A549 treated with DMSO at 1 μM for 4 hours (cell line): ENCODE measurements at places on chromosomes 3 and 15. TPM values are rescaled to one million over a fixed set of nuclear protein-coding genes. Genes with fewer than 3 reads are reported as not detected.

SENP2 gene
- total RNA-seq: 16.8 to 23.1 TPM (median 20.1 TPM) in 5 replicates

ZNF660 gene
- not detected in 5 replicates for total RNA-seq

AGTR1 gene
- total RNA-seq: 0.44 to 0.61 TPM (median 0.48 TPM) in 5 replicates

GADL1 gene
- not detected in 5 replicates for total RNA-seq

MRPS22 gene
- 43.4 to 48.9 TPM (median 45.7 TPM) in 5 replicates for total RNA-seq

CAV3 gene
- not detected in 5 replicates for total RNA-seq

SLC9C1 gene
- not detected in 5 replicates for total RNA-seq

ISL2 gene
- 3.3 to 4.6 TPM (median 4.0 TPM) in 5 replicates for total RNA-seq

ARID3B gene
- total RNA-seq: 3.8 to 4.7 TPM (median 4.1 TPM) in 5 replicates

LINGO1 gene
- total RNA-seq: 7.1 to 12.6 TPM (median 8.4 TPM) in 5 replicates

LRRC34 gene
- not detected in 5 replicates for total RNA-seq

FAM227B gene
- total RNA-seq: 0.76 to 1.3 TPM (median 1.1 TPM) in 5 replicates

BFSP2 gene
- not detected in 5 replicates for total RNA-seq

UBA7 gene
- total RNA-seq: 0.45 to 0.74 TPM (median 0.48 TPM) in 5 replicates

GOLGA6L10 gene
- total RNA-seq: 0.43 to 0.74 TPM (median 0.69 TPM) in 5 replicates

EPHB3 gene
- 0.30 to 0.95 TPM (median 0.37 TPM) in 5 replicates for total RNA-seq

LRRC31 gene
- 0.05 TPM in 1 of 5 replicates, not detected in the others for total RNA-seq

CDHR4 gene
- total RNA-seq: 0.15 to 0.46 TPM (median 0.30 TPM) in 5 replicates

SCN5A gene
- total RNA-seq: 0.57 to 1.3 TPM (median 0.92 TPM) in 5 replicates

GABRA5 gene
- total RNA-seq: 82.0 to 116 TPM (median 111 TPM) in 5 replicates

PXYLP1 gene
- total RNA-seq: 9.7 to 14.0 TPM (median 12.2 TPM) in 5 replicates

FANCD2OS gene
- not detected in 5 replicates for total RNA-seq

HCN4 gene
- total RNA-seq: 0.21 to 0.31 TPM (median 0.28 TPM) in 5 replicates

GMPS gene
- 82.4 to 99.0 TPM (median 92.6 TPM) in 5 replicates for total RNA-seq

FAM3D gene
- total RNA-seq: not detected in 5 replicates

ZNF385D gene
- total RNA-seq: not detected in 5 replicates

IL17RD gene
- total RNA-seq: 0.56 to 1.7 TPM (median 0.95 TPM) in 5 replicates

ROBO1 gene
- 8.6 to 15.3 TPM (median 14.8 TPM) in 5 replicates for total RNA-seq

CAMK1 gene
- total RNA-seq: 13.0 to 18.9 TPM (median 16.3 TPM) in 5 replicates

MEX3B gene
- 4.6 to 6.7 TPM (median 5.4 TPM) in 5 replicates for total RNA-seq

NRROS gene
- total RNA-seq: 0.04 TPM in 1 of 5 replicates, not detected in the others

VILL gene
- 0.10 to 0.27 TPM (median 0.15 TPM) in 4 of 5 replicates, not detected in the other for total RNA-seq
